ENCODE measurements at places on chromosomes 12 and 14.

DNA sequence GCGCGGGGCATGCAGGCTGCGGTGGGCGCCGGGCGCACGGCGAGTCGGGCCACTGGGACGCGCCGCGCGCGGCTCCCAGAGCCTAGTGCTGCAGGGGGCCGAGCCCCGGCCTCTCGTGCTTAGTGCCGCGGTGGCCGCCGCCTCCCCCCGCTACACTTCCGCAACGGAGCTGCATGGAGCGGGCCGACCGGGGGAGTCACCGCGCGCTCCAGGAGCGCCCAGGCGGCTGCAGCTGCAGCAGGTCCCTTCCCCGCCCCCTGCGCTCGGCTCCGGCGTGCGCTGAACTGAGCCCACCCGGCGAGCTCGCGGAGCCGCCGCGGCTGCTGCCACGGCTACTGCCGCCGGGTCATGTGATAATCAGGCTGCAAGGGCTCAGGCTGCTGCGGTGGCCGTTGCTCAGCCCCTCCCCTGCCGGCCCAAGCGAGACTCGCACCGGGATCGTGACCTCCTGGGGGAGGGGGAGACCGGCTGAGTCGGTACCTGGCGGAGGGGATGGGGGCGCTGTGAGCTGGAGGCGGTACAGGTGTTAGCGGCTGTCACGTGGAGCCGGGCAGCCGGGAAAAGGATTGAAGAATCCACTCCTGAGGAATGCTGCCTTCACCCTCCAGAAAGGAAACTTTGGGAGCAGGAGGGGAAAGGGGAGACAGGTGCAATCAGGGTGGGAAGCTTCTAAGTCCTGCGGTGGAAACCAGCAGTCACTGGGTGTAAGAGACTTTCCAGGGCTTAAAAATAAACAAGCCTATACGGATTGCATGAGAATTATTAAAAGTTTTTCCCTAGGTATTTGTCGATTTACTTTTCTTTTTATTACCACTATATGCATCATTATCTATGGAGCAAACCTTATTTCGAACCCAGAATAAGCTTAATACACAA, at the start of gene PPM1H:
PPM1H (minus strand) TSS at position 352 of the 876 bp plus-strand sequence. CDS start 414 bp downstream, outside the sequence.
- peak; percentile 98 for DNase-seq

- DNase-seq: no peak
These were observed 294.4 kb downstream of the AKAP6 start for GRCh38 chr14:32623300-32624093.

- DNase-seq: no peak
These were observed 98.6 kb downstream of the IRF2BPL start for GRCh38 chr14:76929927-76930326.

DNA sequence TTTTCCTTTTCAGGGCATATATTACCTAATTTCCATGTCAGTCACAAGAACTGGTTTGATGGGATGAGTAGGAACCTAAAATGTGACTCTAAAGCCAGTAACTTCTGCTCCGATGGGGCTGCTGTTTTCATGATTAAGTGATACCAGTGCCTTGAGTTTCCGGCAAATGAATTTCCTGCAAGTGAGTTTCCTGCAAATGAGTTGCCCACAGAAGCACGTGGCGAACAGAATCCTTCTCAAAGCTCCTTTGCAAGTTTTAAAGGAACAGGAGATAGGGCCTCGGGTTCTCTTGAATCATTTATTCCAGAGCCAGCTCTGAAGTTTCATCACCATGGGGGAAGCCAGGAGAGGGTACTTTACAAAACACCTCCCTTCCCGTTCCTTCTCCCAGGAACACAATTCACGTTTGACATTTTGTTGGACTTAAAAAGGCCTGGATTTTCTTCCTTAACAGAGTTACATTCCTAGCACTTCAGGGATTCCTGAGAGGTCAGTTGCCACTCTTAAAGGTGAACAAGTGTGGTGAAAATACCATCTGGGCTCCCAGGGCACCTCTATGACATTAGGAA, 2.2 kb upstream of the PPTC7 start:
- no peak for DNase-seq

DNA sequence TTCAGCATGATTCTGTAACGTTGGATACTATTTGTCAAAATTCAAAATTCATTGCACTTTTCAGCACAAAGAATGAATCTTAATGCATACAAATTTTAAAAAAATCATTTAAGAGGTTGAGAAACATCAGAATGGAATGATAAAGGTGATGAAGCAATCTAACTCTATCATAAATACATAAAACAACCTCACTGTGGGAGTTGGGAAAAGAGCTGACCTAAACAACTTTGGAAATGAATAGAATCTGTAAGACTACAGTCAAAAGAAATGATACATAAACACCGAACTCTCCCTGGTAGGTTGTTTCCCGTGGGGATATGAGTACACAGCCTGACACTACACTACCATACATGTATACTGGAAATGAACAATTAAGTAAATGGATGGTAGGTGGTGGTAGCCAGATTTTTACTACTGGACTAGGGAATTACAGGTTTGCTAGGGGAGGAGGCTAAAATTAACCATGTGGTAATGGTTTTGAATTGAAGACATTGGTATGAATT, 64.9 kb upstream of the PARP11 start:
- no peak for DNase-seq

DNA sequence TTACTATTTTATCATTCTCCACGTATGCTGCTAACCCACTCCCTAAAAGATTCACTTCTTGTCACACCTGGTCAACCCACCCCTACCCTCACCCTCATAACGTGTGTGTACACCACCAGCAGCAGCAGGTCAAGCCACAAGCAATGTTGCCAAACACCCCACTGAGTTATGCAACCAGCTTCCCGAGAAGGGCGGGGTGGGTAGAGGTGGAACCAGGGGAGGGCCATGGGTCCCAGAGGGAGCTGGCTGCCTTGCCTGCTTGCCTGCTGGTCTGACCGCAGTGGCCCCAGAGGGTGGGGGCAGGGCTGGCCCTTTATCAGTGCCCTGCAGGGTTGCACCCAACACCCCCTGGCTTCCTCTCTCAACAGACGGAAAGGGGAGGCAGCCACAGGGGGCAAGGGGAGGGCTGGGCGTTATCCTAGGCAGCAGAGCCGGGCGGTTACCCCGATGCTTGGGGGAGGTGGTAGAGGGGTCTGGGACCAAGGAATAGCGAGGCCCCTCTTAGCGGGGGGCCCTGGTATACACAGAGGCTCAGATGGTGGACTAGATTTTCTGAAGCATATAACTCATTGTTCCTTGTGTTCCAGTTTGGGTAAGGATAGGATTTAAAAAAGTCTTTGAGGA, 3.5 kb upstream of the NFE2 start:
- DNase-seq: peak; percentile 89

GRCh38 chr12:29730481-29730880, 53.3 kb downstream of the TMTC1 start:
- no peak for DNase-seq

GRCh38 chr14:41615011-41615595, 8.4 kb downstream of the LRFN5 start:
- no peak for DNase-seq

DNA sequence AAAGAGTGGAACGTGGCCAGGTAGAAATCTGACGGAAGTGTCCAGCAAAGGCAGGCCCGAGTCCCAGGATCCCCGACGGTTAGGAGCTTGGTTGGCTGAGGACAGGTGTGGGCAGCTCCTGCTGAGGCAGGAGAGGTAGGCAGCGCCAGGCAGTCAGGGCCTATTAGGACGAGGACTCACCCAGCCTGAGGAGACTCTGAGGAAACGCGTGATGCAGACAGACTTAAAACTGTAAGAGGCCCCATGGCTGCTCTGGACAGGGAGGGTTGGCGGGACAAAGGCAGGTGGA, 255.7 kb upstream of the SFSWAP start:
- no peak for DNase-seq

DNA sequence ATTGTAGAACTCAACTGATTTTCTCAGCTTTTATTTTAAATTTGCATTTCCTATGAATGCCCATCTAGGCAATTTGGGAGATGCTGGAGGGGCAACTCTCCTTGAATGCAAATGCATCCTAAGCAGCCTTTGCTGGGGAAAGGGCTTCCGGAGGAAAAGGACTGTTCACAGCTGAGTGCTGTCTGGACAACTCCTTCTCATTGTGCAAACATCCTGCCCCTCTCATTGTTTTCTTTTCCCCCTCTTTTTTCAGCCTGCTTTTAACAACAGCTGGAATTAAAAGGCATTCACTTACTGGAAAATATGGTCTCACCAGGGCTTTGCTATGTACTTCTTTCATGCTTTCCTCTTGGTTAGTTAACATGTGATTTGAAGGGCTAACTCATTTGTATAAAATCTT, 397.8 kb downstream of the FUT8 start:
- DNase-seq: no peak

- DNase-seq: no peak
These were observed 135.3 kb downstream of the PAPOLA start for GRCh38 chr14:96637521-96637920.

- DNase-seq: no peak
These were observed 52.9 kb upstream of the CAPRIN2 start for GRCh38 chr12:30807695-30808034.

- DNase-seq: no peak
These were observed 2.1 kb upstream of the ATXN7L3B start for GRCh38 chr12:74535536-74535935.

GRCh38 chr14:92552066-92552465, 38.5 kb downstream of the RIN3 start:
- DNase-seq: no peak

- no peak for DNase-seq
These were observed 65.6 kb downstream of the CCDC88C start for GRCh38 chr14:91352053-91352452.

- DNase-seq: no peak
These were observed 94.1 kb upstream of the GARIN6 start for GRCh38 chr12:99553461-99553860.

DNA sequence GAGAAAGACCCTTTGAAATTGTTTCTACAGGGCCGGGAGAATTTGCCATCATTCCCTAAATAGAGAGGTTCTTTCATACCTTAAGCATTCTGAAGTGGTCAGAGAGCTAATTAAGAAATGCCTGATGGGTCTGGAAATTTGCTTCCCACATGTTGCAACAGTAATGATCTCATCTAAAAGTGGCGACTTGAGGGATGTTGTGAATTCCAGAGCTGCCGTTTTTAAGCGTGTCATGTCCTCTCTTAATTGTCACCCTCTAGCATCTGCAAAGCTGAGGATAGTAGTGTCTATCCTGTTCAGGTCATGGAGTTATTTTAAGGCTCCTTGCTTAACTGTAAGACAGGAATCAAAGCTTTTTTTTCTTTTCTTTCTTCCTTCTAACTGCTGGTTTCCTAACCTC, 60.4 kb downstream of the FOS start:
- DNase-seq: no peak

GRCh38 chr12:130462558-130463274, 125.0 kb downstream of the PIWIL1 start:
- no peak for DNase-seq

GRCh38 chr14:94143239-94143638, 13.8 kb upstream of the IFI27L2 start:
- no peak for DNase-seq

GRCh38 chr12:27437839-27438238, 8.7 kb upstream of the SMCO2 start:
- no peak for DNase-seq

DNA sequence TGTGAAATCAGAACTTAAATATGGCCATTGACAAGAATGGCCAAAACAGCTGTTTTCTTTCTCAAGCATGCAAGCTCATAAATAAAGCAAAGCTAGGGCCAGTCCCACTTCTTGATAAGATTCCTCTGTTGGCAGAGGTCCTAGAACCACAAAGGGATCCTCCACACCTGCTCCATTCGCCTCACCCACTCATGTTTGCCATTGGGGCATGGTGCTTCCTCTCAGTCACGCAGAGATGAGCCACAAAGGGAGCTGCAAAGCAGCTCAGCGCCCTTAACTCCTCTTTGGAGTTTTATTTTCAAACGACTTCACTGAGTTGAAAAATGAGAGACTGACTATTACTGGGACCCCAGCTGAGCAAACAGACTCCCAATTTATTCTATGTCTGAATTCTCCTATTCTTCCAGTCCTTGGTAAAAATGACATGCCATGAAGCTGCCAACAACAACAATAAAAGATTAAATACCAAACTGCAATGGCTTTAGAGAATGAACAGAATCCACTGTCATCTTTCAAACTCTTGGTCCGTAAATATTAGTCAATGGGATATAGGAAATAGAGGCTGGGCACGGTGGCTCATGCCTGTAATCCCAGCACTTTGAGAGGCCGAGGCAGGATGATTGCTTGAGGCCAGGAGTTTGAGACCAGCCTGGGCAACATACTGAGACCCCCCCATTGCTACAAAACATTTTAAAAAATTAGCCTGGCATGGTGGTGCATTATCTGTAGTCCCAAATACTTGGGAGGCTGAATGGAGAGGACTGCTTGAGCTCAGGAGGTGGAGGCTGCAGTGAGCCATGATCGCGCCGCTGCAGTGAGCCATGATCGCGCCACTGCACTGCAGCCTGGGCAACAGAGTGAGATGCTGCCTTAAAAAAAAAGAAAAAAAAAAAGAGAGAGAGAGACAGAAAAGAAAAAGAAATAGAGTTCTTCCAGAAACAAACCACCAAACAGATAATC, 16.4 kb downstream of the MANSC1 start:
- DNase-seq: no peak

- DNase-seq: no peak
These were observed 53.7 kb upstream of the SCAF11 start for GRCh38 chr12:46043972-46044520.

- DNase-seq: no peak
These were observed 43.0 kb downstream of the SMOC1 start for GRCh38 chr14:69922198-69922597.

- DNase-seq: no peak
These were observed 256.3 kb downstream of the NTF3 start for GRCh38 chr12:5688226-5688625.

- DNase-seq: no peak
These were observed 435.4 kb upstream of the STXBP6 start for GRCh38 chr14:25485381-25485780.

GRCh38 chr14:65433157-65433556, 20.6 kb downstream of the FUT8 start:
- DNase-seq: no peak

DNA sequence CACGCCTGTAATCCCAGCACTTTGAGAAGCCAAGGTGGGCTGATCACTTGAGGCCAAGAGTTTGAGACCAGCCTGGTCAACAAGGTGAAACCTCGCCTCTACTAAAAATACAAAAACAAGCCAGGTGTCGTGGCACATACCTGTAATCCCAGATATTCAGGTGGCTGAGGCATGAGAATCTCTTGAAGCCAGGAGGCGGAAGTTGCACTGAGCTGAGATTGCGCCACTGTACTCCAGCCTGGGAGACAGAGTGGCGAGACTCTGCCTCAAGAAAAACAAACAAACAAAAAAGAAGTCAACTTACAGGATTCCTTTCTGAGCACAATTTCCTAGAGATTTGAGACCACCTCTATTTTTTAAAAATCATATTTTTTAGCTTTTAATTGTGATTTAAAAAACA, 45.3 kb downstream of the DGLUCY start:
- no peak for DNase-seq

DNA sequence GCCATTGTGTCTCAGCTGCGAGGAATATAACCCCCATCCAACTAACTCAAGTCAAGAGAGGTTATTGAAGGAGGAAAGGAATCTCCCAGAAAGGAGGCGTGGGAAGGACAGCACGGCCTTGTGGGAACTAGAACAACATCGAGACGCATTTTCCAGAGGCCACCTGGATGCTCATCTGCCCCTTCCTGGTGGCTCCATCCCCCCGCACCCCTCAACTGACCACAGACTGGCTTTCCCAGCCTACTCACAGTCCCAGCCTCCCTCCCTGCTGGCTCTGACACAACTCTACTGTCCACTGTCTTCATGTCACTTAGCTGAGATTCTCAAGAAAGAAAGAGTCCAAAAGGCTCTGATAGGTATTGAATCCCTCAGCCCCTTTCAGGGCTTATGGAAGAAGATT, 66.0 kb upstream of the CLMN start:
- no peak for DNase-seq

GRCh38 chr14:21334202-21334906, 49.5 kb downstream of the SUPT16H start:
- DNase-seq: no peak
